SIG-M5 (cell line): ENCODE measurements at places on chromosomes 2 and 18.

DNA sequence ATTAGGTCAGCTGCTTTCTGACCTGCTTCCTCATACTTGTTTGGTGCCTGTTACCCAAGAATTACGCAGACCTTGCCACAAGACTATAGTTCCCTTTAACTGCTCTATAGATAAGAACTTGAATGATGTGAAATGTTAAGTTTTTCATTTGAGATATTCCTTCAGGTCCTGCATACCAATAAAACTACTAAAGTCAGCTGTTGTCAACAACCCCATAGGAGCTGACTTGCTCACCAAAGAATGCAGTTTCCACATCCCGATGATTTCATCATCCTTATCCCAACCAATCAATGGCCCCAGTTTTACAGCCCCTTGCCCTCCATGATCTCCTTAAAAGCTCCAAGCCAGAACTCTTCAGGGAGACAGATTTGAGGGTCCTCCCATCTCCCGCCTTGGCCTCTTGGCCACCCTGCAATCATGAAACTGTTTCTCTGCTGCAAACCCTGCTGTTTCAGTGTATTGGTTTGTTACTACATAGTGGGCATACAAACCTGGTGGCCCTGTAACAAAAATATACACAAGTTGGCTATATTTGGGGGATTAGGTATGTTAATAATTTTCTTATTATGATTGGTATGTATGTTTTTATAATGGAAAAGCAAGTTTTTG is 396.3 kb upstream of the CHST9 start:
- DNase-seq, result no peak

- DNase-seq, result no peak
These were observed 180.1 kb upstream of the APCDD1 start for GRCh38 chr18:10274301-10274700.

DNA sequence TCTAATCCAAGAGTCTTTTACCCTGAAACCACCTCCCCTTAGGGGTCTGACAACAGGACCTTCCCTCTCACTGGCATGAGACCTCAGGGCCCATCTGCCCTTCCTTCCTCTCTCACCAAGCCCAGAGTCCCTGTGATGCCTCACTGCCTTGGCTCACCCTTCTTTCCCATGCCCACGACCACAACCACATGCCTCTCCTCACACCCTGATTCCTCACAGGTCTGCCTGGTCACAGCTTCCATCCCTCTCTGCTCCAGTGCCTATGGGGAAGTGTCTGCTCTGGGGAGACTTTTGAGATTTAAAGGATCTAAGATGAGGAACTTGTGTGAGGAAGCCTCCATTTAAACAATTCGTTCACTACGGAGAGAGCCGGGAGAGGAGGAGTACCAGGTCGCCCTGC is 98.9 kb upstream of the SH3BP4 start:
- DNase-seq, result no peak

DNA sequence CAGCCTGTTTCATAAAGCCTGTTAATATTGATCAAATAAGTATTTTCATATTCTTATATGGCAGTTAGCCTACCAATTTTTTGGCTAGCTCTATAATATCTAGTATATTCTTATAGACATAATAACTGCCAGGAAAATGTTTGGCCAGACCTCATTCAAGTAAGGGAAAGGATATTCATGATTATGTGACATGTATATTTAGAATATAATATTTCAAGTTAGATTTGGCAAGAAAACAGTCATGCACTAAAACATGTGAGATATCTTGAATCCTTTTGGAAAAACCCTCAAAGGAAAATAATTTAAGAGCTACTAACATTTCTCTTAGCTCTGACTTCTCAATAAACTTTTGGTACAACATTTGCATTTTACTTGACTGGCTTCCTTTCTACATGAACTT is 694.1 kb downstream of the PLCL1 start:
- no peak for DNase-seq

DNA sequence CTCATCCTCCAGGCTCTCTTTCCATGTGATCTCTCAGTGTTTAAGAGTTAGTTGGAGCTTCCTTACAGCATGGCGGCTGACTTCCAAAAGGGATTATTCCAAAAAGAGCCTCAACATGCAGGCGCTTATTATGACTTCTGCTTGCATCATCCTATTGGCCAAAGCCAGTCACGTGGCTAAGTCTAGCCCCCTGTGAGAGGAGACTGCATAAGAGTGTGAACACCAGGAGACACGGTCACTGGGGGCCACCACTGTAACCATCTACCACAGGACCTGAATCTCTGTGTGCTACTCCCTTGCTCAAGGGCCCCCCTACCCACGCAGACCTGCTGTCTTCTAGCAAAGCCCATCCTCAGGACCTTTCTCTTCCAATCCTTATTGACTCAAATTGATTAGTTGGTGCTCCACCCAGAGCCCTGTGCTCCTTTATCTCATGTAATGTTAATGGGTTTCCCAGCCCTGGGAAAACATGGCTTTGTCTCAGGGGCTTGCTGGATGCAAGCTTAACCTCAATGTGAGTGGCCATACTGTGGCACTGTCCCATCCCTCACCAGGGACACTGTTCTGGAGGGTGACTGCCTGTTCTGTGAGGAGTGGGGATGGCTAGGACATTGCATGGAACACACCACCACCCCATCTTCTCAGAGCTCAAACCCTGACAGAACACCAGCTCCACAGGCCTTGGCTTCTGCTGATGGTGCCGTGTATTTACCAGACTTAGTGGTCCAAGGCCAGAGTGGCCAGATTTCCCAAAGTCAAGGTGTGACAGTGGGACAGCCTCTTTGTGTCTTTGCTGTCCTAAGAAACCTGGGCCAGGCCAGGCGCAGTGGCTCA is 4.2 kb downstream of the IL1RN start:
- DNase-seq, result no peak

- DNase-seq, result no peak
These were observed 62.3 kb downstream of the VWA3B start for GRCh38 chr2:98149333-98149697.

DNA sequence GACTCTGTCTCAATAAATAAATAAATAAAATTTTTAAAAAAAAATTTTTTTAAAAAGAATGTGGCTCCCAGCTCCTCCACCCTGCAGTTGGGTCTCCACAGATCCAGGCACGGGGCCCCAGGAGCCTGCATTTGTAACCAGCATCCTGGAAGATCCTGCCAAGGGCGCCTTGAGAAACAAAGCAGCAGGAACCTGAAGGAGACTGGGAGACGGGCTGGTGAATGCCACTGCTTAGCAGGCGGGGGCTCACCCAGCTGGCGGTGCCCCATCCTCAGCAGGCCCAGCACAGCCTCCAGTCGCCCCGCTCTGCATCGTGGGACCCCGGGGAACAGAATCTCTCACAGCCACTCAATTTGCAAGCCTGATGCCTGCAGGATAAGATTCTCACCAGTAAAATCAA is 187.5 kb upstream of the SALL3 start:
- DNase-seq, result no peak
